ENCODE measurements at places on chromosomes 2 and 18.
A peak's percentile ranks its signal among the peaks of the same experiment; 100 is the strongest.

- H3K4me1 ChIP-seq = no peaks in the 10 kb centered on the region
- H3K36me3 ChIP-seq = no peaks in the 10 kb centered on the region
- DNase-seq = no peak
- H3K27me3 ChIP-seq = no peaks in the 10 kb centered on the region
- H3K27ac ChIP-seq = no peak overlapping the region
- H3K4me3 ChIP-seq = no peak overlapping the region
Measured at GRCh38 chr2:48910961-48911360, 155.4 kb upstream of the LHCGR start.

DNA sequence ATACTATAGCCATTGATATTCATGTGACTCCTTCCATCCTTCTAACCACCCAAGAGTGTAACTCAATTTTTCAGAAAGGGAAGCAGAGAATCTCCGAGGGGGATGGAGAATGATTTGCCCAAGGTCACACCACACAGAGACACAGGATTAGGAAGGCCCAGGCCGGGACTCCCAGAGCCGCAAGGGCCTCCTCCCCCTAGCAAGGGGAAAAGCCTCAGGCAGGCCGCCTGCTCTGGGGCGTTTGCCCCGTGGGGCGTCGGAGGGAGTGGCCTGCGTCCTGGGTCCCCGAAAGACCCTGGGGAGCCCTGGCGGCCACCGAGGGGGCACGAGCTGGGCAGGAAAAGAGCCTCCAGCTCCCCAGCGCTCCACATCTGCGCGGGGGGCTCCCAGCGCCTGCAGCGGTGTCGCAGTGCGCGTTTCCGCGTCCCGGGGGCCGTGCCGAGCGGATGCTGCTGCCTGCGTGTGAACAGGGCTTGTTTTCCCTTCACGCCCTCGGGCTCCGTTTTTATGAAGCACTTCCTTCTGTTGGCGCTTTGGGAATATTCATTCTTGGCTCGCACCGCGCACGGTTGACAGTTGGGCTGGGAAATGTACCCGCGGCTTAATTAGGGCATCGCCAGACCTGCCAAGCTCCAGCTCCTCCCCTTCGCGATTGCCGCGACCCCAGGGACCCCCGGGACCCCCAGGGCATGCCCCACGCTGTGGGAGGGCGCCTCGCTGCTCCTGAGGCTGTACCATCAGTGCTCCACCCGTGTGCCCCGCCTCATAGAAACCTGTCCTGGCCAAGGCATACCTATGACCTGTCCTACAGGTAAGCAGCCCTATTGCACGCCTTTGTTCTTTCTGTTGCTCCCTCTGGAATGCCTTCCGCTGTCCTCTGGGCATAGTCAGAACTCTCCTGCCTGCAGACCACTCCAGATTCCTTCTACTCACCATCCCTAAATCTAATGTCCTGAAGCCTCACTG lies 158.9 kb upstream of the GLI2 start:
- no peaks in the 10 kb centered on the region for H3K27me3 ChIP-seq
- no peak overlapping the region for H3K27ac ChIP-seq
- no peaks in the 10 kb centered on the region for H3K4me1 ChIP-seq

DNA sequence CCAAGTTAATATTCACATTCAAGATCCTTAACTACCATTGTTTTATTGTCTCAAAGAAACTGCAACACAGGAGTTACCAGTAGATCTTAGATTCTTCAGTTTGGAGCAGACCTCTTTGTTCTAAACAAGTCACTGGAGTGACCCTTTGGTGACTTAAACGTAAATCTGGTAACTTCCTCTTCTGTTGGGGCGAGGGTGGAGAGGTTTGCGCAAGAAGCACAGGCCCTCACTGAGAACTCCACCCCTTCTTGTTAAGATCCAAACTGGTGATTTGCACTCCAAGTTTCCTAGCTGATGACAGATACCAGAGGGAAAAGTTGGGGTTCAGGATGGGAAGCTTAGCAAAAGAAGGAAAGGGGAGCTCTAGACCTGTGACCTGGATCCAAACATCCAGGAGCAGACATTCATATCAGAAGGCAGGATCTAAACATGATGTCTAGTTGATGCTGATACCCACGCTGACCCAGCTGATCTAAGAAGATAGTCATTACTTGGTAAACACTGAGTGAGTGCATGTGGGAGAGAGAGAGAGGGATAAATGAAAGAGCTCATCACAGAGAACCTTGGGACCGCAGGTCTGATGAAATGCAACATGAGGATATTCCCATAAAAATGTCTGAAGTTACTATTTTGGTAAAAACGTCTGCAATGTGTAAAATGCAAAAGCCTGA lies 256.0 kb downstream of the CDH20 start:
- no peak for DNase-seq
- H3K4me1 ChIP-seq = no peaks in the 10 kb centered on the region
- H3K27ac ChIP-seq = no peak overlapping the region
- H3K36me3 ChIP-seq = no peaks in the 10 kb centered on the region

GRCh38 chr2:74334931-74335333 lies 8.3 kb downstream of the SLC4A5 start:
- no peak overlapping the region for H3K27ac ChIP-seq
- no peak overlapping the region for H3K4me3 ChIP-seq
- H3K4me1 ChIP-seq = peaks cover 8% of the 10 kb centered on the region
- no peaks in the 10 kb centered on the region for H3K36me3 ChIP-seq

- H3K27ac ChIP-seq = no peak overlapping the region
- H3K4me3 ChIP-seq = no peak overlapping the region
- no peak for DNase-seq
- H3K27me3 ChIP-seq = no peaks in the 10 kb centered on the region
- H3K36me3 ChIP-seq = no peaks in the 10 kb centered on the region
Measured at GRCh38 chr2:62302631-62303435, 106.9 kb downstream of the B3GNT2 start.

- H3K36me3 ChIP-seq = no peaks in the 10 kb centered on the region
- DNase-seq = no peak
- H3K4me3 ChIP-seq = no peak overlapping the region
- no peak overlapping the region for H3K27ac ChIP-seq
Measured at GRCh38 chr2:18506883-18507509, 53.5 kb downstream of the RDH14 start.

- DNase-seq = no peak
- no peak overlapping the region for H3K4me3 ChIP-seq
- H3K36me3 ChIP-seq = no peaks in the 10 kb centered on the region
Measured at GRCh38 chr18:53382870-53383269, 841.6 kb downstream of the MBD2 start.

DNA sequence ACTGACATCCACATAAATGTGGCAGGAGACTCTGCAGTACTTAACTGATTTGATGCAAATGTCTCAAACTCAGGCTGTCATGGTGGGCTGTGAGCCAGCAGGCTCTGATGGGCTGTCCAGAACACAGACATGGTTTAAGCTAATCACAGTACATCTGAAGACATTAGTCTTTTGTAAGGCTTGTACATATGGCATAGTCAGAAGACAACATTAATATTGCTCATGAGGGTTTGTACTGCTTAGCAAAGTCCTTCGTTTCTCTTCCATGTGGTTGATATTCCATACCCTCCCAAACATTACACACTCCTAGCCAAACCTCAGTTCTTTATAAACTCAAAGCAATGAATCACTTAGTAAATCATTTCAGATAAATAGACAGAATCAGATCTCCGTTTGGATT lies 330.6 kb downstream of the RND3 start:
- no peaks in the 10 kb centered on the region for H3K36me3 ChIP-seq
- DNase-seq = no peak
- no peaks in the 10 kb centered on the region for H3K27me3 ChIP-seq
- H3K4me1 ChIP-seq = peaks cover 5% of the 10 kb centered on the region

GRCh38 chr18:22459491-22459890 lies 41.8 kb upstream of the CTAGE1 start:
- no peak overlapping the region for H3K27ac ChIP-seq
- no peaks in the 10 kb centered on the region for H3K27me3 ChIP-seq
- H3K4me3 ChIP-seq = no peak overlapping the region
- H3K4me1 ChIP-seq = peaks cover 1% of the 10 kb centered on the region
- DNase-seq = no peak
- no peaks in the 10 kb centered on the region for H3K36me3 ChIP-seq

DNA sequence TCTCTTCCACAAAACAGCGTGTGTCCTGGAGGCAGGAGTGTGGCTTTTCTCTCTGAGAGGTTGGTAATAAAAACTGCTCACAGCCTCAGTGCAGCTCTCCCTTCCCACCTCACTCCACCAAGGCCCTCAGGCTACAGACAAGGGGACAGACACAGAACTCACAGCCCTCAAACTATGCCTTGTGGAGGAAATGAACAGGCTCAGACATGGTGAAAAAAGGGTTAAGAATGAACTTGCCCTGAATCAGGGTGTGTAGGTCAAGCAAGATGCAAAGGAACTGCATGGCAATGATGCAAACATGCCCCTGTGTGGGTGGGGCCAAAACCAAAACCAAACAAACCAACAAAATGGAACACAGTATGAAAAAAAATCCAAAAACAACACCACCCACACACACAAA lies 125.8 kb downstream of the GALNT14 start:
- peaks cover 6% of the 10 kb centered on the region for H3K27me3 ChIP-seq
- H3K36me3 ChIP-seq = no peaks in the 10 kb centered on the region
- no peaks in the 10 kb centered on the region for H3K4me1 ChIP-seq
- H3K27ac ChIP-seq = no peak overlapping the region
- no peak for DNase-seq

GRCh38 chr2:170821531-170822289 lies 5.0 kb downstream of the GAD1 start:
- H3K27ac ChIP-seq = no peak overlapping the region

DNA sequence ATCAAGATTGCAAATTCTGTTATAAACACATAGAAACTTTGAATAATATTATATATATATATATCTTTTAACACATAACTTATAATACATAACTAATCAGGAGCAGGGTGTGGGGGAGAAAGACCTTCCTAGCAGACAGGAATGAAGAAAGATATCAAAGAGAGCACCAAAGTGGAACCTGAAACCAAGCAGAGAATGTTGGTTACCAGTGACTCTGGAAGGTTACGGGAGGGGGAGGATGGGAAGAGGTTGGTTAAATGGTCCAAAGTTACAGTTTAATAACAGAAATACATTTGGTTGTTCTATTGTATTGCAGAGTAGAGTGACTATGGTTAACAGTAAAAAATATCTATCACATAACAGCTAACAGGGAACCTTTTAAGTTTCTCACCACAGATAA lies 366.7 kb downstream of the LRRTM4 start:
- no peak overlapping the region for H3K27ac ChIP-seq
- DNase-seq = no peak
- H3K4me1 ChIP-seq = no peaks in the 10 kb centered on the region
- H3K36me3 ChIP-seq = no peaks in the 10 kb centered on the region
- H3K27me3 ChIP-seq = no peaks in the 10 kb centered on the region

DNA sequence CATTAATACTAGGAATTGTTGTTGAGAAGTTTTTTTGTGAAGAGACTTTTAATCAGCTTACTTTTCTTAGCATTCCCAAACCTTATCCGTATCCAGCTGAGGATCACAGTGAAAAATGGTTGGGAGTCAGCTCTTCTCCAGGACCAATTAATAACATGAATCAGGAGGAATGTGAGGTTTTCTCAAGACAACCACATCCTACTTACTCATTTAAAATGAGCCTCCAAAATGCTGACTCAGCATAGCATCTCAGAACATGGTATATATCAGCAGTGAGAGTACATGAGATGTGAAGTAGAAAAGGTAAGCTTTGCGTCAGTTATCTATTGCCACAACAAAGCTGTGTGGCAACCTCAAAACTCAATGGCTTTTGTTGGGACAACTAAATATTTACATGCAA lies 140.3 kb downstream of the NRP2 start:
- no peaks in the 10 kb centered on the region for H3K4me1 ChIP-seq
- H3K4me3 ChIP-seq = no peak overlapping the region
- H3K27me3 ChIP-seq = peaks cover 3% of the 10 kb centered on the region
- H3K27ac ChIP-seq = no peak overlapping the region

DNA sequence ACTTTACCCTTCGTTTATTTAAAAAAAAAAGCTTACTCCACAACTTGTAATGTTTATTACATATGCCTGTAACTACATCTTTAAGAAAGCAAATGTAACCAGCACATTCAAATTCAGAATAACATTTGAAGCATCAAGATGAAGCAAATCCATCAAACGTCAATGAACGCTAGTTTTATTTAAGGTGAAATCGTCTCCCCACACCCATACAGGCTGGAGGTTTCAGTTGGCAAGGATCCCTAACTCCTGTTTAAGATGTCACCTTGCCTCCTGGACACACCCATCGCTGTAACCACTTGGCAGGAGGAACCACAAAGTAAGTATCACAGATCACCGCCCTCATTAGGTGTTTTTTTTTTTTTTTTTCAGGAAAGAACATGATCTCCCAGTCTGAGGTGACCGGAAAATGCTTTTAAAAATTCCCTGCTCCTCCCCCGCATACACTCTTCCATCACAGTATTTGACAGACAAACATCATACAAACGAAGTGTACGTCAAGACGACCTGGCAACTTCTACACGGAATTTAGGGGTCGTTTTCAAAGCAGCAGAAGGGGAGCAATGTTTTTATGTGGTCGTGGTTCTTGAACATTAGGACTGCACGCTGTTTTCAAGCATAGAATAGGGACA lies 19.7 kb upstream of the STPG4 start:
- peaks cover 2% of the 10 kb centered on the region for H3K36me3 ChIP-seq
- H3K4me3 ChIP-seq = peak overlapping the region; percentile 83
- H3K27me3 ChIP-seq = no peaks in the 10 kb centered on the region
- peak overlapping the region; percentile 94 for H3K27ac ChIP-seq
- peaks cover 34% of the 10 kb centered on the region for H3K4me1 ChIP-seq

GRCh38 chr2:107511970-107512789 lies 314.5 kb upstream of the RGPD4 start:
- DNase-seq = no peak
- H3K27ac ChIP-seq = no peak overlapping the region
- no peaks in the 10 kb centered on the region for H3K4me1 ChIP-seq
- H3K27me3 ChIP-seq = no peaks in the 10 kb centered on the region

DNA sequence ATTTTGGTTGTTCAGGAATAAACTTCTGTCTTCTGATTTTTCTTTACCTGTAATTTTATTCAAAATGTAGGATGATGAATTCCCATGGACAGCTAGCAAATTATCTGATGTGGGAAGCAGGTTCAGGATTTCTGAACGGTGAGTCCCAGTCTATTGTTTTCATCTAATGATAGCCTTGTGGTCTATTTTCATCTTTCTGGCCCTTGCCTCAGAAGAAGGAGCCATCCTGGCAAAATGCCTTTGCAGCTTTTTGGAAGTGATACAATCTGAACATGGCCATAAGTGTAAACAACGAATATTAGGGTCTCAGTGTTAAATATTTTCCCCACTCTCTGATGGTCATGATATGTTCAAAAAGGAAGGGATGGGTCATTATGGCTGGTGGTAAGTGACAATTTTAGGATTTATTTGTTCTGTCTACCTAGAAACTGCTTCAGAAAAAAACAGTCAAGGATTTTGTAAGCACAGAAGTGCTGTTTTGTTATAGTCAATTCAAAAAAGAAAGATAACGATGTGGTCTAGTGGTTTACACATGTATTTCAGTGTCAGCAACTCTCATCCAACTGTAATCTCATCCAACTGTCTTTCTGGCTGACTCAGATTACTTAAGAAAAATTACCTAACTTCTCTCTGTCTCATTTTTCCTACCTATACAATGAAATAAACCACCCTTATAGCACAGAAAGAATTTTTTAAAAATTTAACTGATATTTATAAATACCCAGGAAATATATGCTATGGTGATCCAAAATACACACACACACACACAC lies 272.6 kb upstream of the ERBB4 start:
- DNase-seq = no peak
- H3K27ac ChIP-seq = no peak overlapping the region
- H3K4me1 ChIP-seq = no peaks in the 10 kb centered on the region
- no peak overlapping the region for H3K4me3 ChIP-seq

- H3K36me3 ChIP-seq = peaks cover 76% of the 10 kb centered on the region
- no peaks in the 10 kb centered on the region for H3K27me3 ChIP-seq
- H3K27ac ChIP-seq = no peak overlapping the region
- H3K4me1 ChIP-seq = no peaks in the 10 kb centered on the region
- no peak for DNase-seq
Measured at GRCh38 chr2:215370112-215370965, 58.5 kb downstream of the ATIC start.

Data from liver (tissue), 10 donors.